ENCODE measurements at places on chromosomes 2 and 18.

DNA sequence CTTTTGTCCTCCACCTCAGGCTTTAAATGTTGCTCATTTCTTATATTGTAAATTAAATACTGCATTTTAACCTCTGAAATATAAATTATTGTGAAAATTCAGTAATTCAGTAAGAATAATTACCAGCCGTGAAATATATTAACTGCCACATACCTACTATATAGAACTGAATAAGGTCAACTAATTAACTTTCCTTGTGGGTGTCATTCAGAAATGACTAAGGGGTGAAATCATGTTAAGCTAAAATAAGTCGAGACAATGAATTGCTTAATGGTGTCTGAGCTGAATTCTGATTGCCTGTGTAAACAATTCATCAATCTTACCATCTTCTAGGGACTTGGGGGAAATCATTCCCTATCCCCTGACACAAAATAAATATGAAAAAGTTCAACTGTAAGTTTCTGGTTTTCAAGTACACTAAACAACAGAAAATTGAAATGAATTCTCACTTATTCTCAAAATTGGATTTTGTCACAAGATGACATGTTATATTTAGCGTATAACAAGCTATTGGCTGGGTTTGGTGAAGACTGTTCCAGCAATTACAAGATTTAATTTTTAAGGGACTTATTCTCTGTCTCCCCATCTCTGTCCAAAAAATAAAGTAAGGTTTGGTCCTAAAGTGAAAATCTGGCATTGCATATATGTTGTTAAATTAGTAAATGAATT lies 255.1 kb downstream of the METTL4 start:
- no peak for DNase-seq

DNA sequence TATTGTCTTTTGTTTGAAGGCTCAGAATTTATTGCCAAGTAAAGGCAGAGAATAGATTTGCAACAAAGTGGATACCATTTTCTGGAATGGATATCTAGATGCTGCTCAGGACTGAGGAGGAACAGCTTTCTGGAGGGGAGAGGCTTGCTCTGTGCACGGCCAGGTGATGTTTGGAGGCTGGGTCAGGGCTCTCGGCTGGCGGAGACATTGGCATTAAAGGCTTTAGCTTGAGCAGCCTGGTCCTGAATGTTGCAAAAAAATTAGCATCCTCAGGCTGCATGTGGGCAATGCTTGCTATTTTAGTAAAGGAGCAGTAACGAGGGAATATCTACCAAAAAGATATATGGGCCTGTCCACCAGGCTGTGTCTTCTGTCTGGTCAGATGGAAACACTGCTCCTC lies 20.4 kb downstream of the RNF144A start:
- DNase-seq = no peak

DNA sequence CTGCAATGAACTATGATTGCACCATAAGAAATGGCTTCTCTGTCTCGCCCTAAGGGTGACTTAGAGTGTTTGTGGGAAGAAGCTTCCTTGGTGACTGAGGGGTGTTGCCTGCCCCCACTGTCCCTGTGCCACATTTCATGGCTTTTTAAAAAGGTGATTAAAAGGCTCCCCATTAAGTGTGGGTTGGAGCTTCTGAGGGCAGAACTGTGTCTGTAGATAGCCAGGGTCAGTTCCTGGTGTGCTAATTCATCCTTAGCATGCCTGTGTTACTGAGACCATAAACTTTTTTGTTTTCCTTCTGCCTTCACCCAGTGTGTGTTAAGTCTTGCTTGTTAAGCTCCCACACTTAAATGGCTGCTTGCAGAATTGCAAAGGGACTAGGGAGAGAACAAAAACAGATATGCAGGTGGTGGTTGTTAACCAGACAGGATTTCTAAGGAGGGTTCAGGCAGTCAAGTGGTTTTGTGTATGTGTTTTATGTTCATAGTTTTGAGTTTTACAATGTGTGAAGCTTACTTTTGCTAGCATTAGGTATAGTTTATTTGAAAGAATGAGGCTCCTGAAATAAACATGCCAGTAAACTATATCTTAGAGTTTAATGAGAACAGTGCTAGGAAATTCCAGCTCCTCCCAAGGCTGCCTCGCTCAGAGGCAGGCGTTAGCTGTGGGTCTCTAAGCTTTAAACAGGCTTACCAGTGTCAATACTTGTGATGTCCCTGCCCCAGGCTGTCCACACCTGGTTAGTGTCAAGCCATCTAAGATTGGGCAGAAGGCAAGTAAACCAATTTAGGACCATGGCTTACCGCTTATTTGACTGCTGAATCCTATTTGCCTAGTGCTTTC lies 14.5 kb downstream of the CERS6 start:
- DNase-seq = no peak

GRCh38 chr2:75482398-75482797 lies 78.3 kb downstream of the EVA1A start:
- DNase-seq = no peak

DNA sequence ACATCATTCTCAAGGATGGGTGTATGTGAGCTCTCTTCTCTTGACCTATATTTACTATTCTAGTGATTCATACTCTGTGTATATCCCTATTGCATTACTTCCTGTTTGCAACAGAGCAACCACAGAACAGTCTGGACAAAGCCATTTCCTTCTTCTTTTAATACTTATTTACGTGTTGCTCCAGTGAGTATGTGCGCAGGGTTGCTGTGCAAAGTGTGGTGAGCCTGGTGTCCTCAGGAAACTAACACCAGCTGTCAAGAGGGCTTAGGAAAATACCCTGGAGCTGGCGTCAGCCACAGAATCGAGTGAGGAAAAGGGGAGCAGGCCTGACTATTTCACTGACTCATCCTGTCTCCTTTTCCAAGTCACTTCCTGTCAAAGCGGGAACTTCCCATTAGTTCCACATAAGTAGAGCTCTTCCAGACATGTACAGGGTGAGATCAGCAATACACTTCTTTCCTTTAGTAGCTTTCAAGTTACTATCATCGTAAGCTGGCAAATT lies 214.1 kb upstream of the COPS8 start:
- DNase-seq = no peak

DNA sequence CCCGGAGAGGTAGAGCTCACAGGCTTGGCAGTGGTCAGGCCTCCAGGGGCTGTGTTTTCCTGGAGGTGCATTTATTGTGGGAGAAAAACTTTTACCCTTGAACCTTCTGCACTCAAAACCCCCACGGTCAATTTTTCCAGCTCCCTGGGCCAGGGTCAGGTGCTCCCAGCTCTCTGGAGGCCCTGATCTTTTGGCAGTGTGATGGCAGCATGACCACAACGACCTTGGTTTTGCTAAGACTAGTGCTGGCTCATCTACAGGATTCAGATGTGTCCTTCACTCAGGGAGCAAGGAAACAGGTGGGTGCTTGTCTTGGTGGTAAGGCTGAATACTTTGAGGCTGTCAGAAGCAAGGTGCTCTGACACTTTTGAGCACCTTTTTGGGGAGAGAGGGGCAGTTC lies 92.3 kb downstream of the CCDC93 start:
- DNase-seq = no peak

DNA sequence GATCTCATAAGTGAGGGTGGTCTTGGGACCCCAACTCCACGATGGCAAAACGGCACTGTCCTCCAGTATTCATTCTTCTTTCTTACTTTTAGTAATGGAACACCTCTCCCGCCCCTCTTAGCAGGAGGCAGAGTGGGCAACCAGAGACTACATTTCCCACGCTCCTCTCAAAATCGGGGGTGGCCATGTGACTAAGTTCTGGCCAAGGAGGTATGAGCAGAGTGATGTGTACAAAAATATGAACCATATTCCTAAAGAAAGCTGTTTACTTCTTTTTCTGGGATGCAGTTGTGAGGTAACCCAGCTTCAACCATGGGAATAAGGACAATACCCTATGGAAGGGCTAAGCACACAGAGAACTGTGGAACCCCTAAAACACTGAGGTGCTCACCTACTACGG lies 12.8 kb downstream of the REV1 start:
- no peak for DNase-seq

DNA sequence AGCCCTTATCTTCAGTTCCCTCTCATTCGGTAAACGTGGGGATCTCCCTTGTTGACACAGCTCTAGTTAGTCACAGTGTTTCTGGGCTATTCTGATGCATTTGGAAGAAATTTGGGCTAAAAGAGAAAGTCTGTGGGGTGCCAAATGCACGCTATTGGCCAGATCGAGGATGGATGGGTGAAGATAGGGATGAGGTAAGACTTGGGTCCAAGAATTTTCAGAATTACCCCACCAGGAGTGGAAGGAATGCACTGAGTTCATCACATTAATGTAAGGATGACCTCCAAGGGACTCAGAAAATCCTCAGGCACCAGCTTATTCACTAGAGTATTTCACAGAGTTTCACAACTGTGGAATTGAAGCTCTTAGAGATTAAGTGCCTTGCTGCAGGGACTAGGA lies 49.3 kb downstream of the NRP2 start:
- no peak for DNase-seq
